ENCODE measurements at places on chromosomes 13 and 19.

GRCh38 chr13:25678398-25678797 lies 306.6 kb downstream of the ATP8A2 start:
- no peak for DNase-seq

DNA sequence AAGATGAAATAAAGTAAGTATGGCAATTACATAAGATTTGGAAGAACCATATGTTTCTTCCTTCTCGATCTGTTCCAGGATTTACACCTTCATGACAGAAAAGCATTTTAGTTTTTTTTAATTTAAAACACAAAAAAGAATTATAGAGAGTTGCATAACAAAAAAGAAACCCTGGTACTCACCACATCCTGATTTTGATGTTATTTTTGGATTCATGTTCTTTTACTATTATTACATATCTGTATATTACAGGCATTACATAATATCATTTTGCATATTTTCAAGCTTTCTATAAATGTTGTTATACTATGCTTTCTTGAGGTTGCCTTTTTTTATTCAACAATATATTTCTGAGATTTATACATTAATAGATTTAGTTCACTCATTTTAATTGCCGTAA lies 6.7 kb upstream of the KATNAL1 start:
- no peak for DNase-seq

- DNase-seq = no peak
These were observed 1.2 kb downstream of the PRDX2 start for GRCh38 chr19:12800466-12800770.

GRCh38 chr13:39415008-39415802 lies 187.8 kb downstream of the LHFPL6 start:
- DNase-seq = no peak

DNA sequence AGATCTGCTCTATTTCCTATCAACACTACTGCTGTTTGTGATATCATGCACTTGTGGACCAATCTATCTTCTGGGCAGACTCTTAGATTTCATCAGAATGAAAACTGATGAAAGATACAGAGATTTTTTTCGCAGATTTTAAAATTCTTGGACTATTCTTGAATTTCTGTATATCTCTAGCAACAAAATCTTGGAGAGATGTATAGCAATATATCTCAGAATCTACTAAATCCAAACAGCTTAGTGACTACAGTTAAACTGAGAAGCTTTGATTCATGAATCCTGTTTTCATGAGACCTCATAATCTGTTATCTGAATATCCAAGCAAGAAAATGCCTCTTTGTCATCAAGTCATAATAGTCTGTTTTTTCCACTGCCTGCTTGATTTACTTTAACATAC lies 28.0 kb upstream of the FREM2 start:
- DNase-seq = no peak

- no peak for DNase-seq
These were observed 27.2 kb downstream of the WASF3 start for GRCh38 chr13:26584713-26585112.

DNA sequence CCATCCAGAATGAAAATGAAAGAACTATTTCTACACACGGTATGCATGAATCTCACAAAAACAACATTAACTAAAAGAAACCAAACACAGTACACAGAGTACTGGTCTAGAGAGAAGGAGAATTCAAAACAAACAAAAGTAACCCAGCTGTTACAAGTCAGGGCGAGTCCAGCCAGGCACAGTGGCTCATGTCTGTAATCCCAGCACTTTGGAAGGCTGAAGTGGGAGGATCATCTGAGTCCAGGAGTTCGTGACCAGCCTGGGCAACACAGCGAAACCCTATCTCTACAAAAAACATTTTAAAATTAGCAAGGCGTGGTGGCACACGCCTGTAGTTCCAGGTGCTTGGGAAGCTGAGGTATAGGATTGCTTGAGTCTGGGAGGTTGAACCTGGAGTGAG lies 1.7 kb upstream of the PSMC4 start:
- no peak for DNase-seq

GRCh38 chr13:95156208-95156607 lies 145.0 kb downstream of the ABCC4 start:
- peak; percentile 29 for DNase-seq

All from NCI-H1417 treated with DMSO at 0.1 percent for 48 hours (cell line).